ENCODE measurements at places on chromosomes 11 and 22.

DNA sequence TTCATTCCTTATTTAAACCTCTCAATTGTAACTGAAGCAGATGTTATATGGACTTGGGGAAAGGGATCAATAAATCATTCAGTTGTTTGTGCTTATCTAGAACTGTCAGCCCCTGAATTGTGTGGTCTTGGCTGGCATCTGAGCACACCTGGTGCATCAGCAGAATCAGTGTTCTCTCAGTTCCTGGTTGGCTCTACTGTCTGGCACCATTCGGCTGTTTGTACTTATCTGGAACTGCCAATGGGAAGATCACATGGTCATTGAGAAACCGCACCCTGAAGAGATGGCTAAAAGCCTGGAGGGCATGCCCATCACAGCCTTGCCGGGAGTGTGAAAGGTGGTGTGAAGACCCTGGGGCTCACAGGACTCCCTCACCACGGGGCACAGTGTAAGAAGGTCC, 37.1 kb upstream of the EHF start:
- no peak for DNase-seq

- DNase-seq: no peak
Measured at GRCh38 chr11:63813563-63814382, 517 bp downstream of the SPINDOC start.

DNA sequence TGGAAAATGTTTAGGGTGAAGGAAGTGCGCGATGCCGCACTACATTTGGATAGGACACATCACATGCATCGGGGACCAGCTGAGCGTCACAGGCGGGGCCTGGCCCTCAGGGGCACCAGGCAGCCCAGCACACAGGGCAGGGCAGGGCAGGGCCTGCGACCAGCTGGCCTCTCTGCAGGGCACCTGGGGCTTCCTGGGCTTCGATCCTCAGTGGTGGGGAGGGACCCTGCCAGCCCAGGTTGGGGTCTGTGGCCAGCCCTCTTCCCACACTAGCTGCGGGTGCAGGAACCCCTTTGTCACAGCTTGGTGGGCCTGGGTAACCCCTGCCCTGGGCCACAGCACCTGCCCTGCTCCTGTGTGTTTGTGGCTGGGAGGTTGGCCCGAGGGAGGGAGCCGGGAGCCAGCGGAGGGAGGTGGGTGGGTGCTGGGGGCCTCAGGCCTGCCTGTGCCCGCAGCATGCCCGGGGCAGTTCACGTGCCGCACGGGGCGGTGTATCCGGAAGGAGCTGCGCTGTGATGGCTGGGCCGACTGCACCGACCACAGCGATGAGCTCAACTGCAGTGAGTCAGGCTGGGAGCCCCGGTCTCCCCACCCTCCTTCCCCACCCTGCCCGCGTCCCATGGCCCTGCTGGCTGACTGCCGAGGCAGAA, 37.9 kb downstream of the ST14 start:
- DNase-seq: no peak

DNA sequence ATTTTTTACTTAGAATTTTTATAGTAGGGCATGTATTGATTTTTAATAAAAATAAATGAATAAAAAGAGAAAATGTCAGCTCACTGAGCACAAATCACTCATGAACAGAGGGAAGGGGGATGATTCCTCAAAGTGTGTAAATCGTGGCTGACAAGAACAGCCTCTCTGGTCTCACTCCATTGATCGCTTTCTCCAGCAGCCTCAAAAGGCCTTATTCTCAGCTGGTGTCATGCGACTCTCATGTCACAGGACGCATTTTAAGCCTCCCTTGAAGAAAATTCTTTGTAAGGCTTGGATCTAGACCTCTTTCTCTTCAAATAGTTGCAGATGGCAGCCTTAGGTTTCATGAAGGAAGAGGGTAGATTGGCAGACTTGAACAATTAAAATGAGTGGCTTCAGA, 33.9 kb upstream of the SLC5A12 start:
- DNase-seq: no peak

DNA sequence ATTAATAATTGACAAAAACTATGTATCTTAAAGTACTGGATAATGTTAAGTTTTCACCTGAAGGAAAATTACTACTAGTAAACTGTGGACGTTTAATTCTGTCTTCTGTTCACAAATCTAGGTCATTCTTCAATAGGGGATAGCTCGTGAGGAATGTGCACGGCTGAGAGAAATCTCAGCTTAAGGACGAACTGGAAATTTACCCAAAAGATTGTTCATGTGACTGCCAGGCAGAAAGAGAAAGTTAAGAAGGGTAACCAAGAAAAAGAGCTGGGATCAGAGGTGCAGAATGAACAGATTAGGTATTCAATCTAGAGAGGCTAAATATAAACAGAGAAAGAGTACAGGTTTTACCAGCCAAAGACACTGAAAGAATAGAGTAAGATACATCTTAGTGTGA, 245.3 kb downstream of the CASP12 start:
- DNase-seq: no peak

GRCh38 chr22:23767673-23768548, at the start of gene CHCHD10:
Gene CHCHD10 (minus strand): TSS chr22:23767972. CDS start chr22:23767874, 98 bp downstream.
- no peak for DNase-seq

DNA sequence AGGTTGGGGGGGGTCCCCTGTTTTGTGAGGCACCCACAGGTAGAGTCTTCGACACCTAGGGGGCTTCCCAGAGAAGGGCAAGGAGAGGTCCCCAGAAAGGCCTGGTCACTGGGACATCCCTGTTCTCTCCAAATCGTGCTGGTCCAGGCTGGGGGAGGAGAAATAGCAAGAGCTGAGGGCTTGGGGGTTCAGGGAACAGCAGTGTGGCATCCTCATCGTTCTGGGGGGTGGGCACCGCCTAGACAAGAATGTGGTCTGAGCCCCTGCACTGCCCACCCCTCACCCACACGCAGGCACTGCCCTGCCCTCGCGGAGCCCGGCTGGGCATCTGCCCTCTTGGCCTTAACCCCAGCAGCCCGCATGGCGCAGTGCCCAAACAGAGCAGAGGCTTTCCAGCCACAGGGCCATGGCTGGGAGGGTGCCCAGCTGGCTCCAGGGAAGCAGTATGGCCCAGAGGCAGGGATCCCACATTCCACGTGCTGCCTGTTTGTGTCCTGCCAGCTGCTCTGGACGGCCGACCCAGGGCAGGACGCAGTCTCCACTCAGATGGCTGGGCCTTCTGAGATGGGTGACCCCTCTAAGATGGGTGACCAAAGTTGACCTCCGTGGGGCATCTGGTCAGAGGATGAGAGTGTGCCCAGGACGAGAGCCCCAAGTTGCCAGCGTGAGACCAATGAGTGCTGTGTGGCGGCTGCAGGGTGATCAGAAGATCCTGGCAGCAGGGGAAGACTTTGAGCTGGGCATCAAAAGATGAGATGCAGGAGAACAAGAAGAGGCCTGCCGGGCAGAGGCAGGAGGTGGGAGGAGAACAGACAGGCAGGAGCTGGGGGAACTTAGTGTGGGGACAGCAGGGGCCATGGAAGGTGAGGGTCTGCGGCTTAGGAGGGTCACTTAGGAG, 14.4 kb downstream of the SCARF2 start:
- no peak for DNase-seq

GRCh38 chr11:44221456-44221855, 88.5 kb downstream of the ALX4 start:
- no peak for DNase-seq

GRCh38 chr22:19871023-19871844, 16.6 kb upstream of the GNB1L start:
- no peak for DNase-seq

DNA sequence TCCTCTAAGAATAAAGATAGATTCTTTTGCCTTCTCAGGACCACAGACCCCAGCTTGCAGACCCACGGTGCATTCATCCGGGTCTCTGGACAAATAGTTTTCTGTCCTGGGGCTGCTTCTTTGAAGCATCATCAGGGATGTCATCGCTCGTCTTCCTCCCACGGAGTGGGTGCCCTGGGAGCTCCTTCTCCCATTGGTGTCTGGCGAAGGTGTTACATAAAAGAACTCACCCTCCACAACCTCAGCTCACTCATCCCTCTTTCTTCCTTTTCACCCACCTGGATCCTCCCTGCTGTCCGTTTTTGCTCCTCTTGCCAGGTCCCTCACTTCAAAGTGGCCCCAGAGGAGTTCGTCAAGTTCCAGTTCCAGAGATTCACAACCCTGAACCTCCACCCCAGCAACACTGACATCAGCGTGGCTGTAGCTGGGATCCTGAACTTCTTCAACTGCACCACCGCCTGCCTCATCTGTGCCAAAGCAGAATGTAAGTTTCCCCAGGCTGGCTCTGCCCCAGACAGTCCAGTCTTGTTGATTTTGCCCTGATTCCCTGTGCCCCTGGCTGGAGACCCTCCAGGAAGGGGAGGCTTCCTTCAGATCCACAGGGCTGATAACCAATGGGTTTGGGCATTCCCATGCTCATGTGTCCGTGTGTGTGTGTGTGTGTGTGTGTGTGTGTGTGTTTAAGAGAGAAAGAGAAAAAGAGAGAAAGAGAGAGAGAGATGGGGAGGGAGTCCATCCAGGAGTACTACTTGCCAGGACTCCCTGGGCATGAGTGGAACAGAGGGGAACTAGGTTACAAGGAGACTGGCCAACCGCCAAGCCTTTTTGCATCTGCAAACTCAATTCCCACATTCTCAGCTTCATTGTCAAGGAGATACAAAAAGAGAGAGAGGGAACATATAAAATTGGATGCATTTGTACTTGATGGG, 204.2 kb upstream of the TBCEL start:
- no peak for DNase-seq

DNA sequence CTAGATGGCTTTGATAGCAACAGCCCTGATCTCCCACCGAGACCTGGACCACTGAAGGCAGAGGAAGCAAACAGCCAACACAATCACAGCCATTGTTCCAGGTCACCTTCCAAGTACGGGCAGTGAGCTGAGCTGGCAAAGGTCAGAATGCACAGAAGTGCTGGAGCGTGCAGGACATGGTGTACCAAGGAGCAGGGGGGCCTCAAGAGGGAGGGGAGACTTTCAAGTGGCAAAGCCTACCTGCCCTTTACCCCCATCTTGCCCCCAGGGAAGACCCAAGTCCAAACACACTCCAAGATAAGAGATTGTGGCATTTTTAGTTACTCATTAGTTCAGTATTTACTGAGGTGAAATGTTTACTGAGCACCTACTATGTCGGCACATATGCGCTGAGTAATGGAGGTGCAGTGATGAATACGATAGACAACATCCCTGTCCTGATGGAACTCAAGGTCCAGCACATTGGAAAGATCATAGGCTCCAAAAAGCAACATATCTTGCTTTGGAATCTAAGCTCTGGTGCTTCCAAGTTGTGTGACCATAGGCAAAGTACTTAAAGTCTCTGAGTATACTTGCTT, 26.0 kb upstream of the TTC12 start:
- no peak for DNase-seq

- DNase-seq: no peak
Measured at GRCh38 chr11:73536961-73537360, 61.0 kb downstream of the FAM168A start.

GRCh38 chr11:67264877-67265632, 1.2 kb upstream of the GRK2 start:
- DNase-seq: no peak

- no peak for DNase-seq
Measured at GRCh38 chr11:96033095-96033494, 109.2 kb upstream of the MTMR2 start.

DNA sequence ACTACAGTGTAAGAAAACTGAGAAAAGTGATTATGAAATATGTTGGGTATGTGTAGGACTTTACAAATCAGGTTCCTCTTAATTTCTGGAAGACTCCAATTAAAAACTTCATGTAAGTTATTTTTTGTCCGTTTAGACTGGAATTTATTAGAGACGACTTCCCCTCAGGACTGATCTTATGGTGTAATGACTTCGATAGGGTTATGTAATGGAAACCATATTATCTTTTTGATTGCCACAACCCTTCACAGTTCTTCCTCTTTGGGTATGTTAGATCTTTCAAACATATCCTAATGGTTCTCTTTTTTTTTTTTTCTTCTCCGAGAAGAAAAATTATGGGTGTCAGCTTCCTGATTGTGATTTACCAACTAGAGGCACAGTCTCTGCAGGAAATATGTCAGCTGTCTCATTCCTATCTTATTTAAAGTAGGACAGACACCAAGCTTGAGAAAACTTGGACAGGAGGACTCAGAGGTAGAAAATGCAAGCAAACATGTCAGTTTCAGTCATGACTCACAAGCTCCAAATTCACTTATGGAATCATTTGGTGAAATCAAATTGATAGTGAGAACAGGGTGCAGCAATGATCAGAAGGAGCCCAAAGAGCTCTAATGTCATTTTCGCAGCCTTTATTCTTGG, 11.1 kb upstream of the LDLRAD3 start:
- DNase-seq: no peak

DNA sequence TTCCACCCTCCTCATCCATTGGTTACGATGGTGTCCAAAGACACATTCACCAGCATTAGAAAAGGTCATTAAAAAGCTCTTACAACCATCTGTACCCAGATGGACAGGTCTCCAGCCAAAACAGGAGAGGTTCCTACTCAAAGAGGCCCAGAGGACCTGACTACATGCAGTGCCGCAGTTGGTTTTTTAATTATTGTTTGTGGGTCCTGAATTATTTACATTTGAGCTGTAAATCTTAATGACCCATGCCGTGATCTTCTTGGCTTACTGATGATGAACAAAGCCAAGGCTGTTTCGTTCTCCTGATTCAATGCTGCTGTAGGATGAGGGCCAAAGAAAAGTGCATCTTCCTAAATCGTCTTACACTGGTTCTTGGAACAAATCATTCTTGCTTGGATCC, 83.7 kb downstream of the CADM1 start:
- DNase-seq: no peak

- peak; percentile 49 for DNase-seq
Measured at GRCh38 chr22:22407061-22407460, 101.5 kb downstream of the ZNF280B start.

DNA sequence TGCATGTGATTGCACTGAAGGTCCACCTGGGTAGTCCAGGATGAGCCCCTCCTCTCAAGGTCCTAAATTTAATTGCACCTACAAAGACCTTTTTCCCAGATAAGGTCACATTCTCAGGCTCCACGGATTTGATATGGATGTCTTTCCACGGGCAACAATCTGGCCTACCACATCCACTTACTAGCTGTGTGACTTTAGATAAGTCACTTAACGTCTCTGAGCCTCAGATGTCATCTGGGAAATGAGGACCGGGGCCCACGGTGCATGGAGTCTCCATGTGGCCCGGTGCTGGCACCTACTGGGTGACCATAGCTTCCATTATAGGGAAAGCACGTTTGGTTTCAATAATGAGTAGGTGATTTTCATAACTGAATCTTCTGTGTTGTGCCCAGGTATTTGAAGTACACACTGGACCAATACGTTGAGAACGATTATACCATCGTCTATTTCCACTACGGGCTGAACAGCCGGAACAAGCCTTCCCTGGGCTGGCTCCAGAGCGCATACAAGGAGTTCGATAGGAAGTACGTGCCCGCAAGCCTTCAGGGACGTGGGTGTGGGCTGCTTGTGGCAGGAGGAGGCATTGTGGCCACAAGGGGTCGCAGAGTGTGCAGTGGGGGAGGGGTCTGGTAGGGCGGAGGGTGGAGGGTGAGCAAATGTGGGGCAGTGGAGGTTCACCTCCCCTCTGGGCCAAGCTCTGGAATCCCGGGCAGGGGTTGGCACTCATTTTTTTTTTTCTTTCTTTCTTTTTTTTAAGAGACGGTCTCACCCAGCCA, 55.7 kb downstream of the ARHGAP8 start:
- DNase-seq: no peak
